Muscle of arm (tissue), 14 donors: ENCODE measurements at places on chromosomes 16 and 17.

- no peak for DNase-seq
These were observed 20.4 kb upstream of the CIBAR2 start for GRCh38 chr16:85132456-85133289.

- no peak for DNase-seq
These were observed 606.3 kb upstream of the CDH11 start for GRCh38 chr16:65728167-65728566.

DNA sequence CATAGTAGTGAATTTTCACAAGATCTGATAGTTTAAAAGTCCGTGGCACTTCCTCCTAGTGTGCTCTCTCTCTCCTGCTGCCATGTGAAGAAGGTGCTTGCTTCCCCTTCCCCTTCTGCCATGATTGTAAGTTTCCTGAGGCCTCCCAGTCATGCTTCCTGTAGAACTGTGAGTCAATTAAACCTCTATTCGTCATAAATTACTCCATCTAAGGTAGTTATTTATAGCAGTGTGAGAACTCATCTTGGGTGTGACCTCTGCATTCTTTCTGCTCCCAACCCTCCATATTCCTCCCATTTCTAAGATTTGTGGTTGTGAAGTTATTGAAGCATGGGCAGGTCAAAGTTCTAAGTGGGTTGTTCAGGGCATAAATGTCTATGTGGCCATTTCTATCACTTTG, 62.1 kb upstream of the ADAMTS18 start:
- no peak for DNase-seq

DNA sequence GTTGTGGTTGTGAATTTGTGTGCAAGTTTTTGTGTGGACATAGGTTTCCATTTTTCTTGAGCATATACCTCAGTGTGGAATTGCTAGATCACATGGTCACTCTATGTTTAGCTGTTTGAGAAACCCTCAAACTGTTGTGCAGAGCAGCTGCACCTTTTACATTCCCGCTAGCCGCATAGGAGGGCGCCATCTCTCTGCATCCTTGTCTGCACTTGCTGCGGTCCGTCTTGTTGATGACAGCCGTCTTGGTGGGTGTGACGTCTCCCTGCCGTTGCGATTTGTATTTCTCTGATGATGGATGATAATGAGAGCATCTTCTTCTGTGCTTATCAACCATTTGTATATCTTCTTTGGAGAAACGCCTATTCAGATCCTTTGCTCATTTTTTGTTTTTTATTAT, 25.1 kb upstream of the IL17C start:
- no peak for DNase-seq

GRCh38 chr17:50550661-50551432, 3.9 kb downstream of the SPATA20 start:
- peak; percentile 88 for DNase-seq

GRCh38 chr16:57413301-57413730, 8.7 kb downstream of the CCL17 start:
- no peak for DNase-seq

- no peak for DNase-seq
These were observed 87.7 kb downstream of the MRM3 start for GRCh38 chr17:869567-870525.

DNA sequence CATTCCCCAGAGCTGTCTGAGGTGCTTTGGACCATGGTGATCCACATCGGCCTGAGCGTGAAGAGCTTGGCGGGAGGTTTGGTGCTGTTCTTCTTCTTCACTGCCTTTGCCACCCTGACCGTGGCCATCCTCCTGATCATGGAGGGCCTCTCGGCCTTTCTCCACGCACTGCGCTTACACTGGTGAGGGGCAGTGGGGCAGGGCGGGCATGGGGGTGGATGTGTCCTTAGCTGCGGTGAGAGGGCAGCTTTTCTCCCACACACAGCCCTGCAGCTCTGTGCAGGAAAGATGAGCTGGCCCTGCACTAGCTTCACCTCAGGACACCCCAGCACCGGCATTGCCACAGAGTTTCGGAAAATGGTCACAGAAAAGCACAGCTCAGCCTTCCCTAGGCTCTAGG, 21.8 kb upstream of the NAGLU start:
- DNase-seq = no peak

DNA sequence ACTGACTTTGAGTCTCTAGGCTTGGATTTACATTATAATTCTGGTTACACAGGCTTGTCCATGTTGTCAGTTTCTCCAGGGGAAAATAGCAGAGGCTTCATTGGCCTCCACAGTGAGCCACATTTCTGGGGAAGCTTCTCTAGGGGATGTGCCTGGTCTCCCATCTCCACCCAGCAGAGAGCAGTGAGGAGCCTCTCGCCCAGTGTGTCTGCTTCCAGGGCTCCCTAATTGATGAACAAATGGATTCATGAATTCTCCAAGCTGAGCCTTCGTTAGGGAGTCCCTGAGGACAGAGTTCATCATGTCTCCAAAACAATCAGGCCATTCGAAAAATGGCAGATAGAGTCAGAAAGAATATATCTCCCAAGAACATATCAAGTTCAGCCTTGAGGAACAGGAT, 162.4 kb upstream of the TOX3 start:
- DNase-seq = no peak

GRCh38 chr17:81487487-81488275, 24.9 kb downstream of the ACTG1 start:
- peak; percentile 78 for DNase-seq

GRCh38 chr17:62581764-62582163, 45.7 kb upstream of the MRC2 start:
- no peak for DNase-seq

DNA sequence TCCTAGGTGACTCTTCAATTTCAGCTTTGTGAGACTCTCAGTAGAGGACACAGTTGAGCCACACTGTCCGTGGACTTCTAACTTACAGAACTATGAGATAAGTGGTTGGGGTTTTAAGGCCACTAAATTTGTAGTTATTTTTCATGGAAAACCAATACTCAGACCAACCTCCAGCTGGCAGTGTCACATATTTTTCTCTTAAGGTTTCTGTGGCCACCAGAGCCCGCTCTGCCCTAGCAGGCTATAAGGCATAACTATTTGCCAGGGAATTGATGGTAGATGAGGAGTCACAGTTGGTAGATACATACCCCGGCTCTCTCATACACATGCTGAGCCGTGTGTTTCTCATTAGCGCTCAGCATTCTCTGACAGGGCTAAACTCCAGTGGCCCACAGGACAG, 336.8 kb upstream of the MON1B start:
- DNase-seq = no peak

GRCh38 chr17:31535581-31535981, 144.1 kb downstream of the RAB11FIP4 start:
- DNase-seq = no peak
